AG20443 (cell line): ENCODE measurements at places on chromosomes 1 and 21.

DNA sequence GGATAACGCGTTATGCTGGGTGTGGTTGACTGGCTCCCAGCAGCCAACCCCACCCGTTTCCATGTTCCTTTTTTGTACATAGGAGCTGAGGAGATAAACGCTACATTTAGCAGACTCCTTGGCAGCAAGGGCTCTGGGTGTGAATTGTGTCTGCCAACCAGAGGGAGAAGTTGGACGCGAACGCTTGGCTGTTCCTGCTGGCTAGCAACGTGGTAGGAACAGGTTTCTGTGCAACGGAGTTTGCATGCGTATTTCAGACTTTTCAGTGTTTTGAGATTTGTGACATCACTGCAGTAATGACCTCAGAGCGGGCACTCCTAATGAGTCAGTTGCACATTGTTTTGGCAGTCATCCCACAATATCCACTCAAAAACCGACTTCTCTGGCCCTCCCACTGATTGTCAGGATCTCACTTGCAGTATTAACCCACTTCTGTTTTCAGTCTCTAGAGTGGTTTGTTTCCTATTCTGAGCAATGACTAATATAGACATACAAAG, 98.7 kb upstream of the RGS1 start:
- DNase-seq = peak; percentile 45

- no peak for DNase-seq
These were observed 26.0 kb downstream of the S1PR1 start for GRCh38 chr1:101262630-101263348.

DNA sequence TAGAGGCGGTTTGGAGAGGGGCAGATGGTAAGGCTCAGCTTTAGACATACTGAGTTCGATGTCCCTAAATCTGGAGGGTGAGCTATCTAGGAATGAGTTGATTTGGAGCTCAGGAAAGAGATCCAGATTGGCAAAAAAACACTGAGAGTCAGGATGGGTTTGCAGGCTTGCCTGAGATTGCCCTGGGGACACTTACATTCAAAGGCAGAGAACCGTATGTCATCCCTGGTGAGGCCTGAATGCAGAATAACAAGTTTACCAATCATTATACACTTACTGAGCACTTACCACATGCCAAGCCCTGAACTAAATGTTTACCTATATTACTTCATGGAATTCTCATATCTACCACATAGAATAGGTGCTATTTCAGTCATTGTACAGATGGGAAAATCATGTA, 27.5 kb downstream of the TFAP2E start:
- DNase-seq = no peak

DNA sequence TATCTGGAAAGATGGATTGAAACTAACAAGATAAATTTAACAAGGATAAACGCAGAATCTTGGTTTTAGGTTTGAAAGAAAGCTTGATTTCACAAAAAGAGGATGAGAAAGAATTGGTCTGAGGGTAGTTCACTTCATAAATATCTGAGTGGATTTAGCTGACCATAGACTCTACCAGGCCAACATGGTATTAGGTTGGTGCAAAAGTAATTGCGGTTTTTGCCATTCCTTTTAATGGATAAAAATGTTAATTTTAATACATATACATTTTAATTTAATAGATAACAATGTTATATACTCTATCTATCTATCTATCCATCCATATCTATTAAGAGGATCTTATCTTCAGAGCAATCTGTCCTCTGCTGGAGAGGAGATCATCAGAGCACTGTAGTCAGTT, 70.2 kb upstream of the PLXNA2 start:
- DNase-seq = no peak

DNA sequence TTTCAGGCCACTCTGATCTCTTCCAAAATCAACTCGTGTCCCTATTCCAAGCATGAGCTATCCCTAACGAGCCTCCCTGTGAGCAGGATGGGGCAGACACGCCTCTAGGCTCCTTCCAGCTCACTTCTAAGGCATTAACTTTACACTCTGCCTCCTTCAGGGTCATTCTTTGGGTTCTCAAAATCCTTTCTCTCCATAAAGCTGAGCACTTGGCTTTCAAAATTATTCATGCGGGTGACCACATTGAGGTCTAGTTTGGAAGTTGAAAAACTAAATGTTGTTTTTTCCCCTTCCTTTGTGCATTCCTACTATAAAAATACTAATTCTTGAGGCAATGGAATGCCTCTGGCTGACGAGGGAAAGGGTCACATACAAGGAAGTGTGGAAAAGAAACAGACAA, 33.5 kb upstream of the BMP8B start:
- no peak for DNase-seq
